ENCODE measurements at places on chromosomes 4 and X. TPM values are rescaled to one million over a fixed set of nuclear protein-coding genes. Genes with fewer than 3 reads are reported as not detected.

- DNase-seq = no peak
Measured at GRCh38 chr4:70712604-70713452, 8.9 kb upstream of the RUFY3 start.

- no peak for DNase-seq
Measured at GRCh38 chr4:76997532-76997931, 48.0 kb downstream of the SEPTIN11 start.

DNA sequence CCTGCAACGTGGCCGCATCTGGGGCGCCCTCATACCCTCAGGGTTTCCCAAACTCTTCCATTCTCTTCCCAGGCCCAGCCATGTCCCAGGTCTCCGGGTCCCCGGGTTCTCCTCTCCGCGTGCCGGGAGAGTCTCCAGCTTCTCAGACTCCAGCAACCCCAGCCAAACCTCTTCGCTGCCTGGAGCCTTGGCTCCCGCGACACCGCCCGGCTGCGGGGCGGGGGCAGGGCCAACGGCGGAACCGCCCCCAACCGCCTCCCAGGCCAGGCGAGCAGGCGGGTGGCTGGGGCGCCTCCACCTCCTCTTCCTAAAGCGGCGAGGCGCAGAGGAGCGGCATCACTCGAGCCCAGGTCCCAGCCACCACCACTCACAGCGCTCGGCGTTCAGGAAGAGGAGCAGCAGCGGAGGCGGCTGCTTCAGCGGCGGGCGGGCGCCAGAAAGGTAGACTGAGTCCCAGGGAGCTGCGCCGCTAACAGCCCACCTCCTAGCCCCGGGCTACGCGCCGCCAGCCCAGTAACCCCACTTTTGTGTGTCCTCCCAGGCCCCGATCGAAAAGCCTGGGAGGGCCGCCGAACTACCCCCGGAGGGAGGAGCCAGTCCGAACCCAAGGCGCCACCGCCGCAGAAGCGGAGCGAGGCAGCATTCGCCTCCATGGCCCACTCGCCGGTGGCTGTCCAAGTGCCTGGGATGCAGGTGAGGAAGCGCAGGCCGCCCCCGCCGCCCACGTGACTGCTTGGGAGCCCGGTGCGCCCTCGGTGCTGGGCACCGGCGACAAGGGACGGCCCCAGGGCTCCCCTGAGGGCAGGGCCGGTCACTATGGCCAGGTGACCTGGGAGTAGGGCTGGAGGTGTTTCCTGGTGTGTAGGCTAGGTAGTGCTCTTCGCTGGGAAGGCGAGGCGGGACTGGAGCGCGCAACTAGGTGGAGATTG is at the start of gene STK26:
Gene STK26 (plus strand): TSS at position 336 of the 929 bp plus-strand sequence. CDS start 316 bp downstream, at position 652.
- peak; percentile 96 for DNase-seq

DNA sequence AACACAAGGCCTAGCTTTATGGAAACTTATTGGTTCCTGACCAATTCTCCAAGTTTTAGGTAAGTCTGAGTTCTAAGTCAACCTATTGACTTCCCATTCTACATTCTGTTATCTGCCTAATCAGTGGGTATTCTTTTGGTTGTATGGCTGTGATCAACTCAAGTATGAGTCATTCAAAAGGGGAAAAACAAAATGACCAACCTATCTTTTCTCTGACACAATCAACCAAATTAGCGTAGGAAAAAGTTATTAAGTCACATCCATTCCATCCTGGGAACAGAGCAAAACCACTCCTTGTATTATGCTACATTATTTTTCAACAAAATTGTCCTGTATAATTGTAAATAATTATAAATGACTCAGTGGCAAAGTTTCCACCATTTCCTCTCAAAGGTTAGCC is 136.2 kb downstream of the SHROOM4 start:
- DNase-seq = no peak

Gene GNRHR
- not detected for total RNA-seq

Gene WDFY3
- total RNA-seq = 80.1 TPM

GRCh38 chrX:114924856-114925255 is 92.6 kb downstream of the IL13RA2 start:
- no peak for DNase-seq

- no peak for DNase-seq
Measured at GRCh38 chr4:184147858-184148737, 69.6 kb downstream of the ENPP6 start.

DNA sequence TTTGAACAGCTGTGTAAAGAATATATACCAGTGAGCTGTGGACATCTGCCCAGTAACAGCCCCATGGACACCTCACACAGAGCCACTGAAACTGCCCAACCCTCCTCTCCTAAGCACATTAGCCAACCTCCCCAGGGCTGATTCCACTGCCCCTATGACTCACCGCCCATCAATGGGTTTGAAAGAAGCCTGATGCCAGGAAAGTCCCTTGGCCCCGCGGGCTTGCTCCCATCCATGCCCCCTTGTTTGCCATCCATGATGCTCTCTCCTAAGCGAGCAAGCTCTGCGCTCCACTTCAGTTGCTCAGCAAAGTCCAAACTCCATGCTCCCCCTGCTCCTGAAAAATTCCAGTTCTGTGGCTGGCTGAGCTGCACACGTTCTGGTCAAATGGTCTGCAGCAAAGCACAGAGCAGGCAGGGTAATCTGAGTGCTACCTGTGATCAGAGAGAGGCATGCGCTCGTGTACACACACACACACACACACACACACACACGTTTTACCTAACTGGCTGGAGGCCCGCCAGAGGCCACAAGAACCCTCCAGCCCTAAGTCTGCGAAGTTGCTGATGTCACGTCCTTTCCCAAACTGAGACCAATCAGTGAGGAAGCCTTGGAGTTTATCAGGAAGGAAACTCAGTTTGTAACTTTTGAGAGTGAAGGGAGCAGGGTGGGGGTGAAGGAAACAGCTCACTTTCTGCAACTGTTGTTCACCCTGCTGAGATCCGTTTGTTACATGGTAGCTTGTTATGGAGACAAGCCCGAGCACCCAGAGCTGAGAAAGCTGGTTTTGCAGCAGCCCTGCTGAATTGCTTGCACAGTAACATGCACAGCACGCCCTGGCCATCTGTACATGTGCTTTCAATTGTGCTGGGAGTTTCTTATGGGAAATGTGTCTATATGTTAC is at the start of gene ASB9:
Gene ASB9 (minus strand): TSS at position 466 of the 904 bp plus-strand sequence. CDS start 209 bp downstream, at position 257.
- no peak for DNase-seq

Gene CSAG1
- not detected for total RNA-seq

DNA sequence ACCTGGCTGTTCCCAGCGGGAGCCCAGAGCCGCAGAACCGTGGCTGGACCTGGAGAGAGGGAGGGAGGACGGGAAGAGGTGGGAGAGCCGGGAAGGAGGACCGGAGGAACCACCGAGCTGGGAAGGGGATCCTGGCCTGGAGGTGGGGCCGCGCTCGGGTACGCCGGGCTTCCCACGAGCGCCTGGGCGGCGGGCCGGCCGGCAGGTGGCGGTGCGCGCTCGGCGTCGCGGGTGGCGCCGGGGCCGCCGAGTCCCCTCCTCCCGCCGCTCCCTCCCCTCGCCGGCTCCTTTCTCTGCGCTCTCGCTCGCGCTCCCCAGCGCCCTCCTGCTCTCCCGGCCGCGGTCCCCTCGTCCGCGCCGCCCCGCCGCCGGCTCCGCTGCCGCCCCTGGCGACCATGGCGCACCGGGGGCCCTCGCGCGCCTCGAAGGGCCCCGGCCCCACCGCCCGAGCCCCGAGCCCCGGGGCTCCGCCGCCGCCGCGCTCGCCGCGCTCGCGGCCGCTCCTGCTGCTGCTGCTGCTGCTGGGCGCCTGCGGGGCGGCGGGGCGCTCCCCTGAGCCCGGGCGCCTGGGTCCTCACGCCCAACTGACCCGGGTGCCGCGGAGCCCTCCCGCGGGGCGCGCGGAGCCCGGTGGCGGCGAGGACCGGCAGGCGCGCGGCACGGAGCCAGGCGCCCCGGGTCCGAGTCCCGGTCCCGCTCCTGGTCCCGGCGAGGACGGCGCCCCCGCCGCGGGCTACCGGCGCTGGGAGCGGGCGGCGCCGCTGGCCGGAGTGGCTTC is at the start of gene SORCS2:
Gene SORCS2 (plus strand): TSS at position 287 of the 778 bp plus-strand sequence.
- DNase-seq = no peak

Gene RBMXL3
- total RNA-seq = not detected

Gene ZNF157
- total RNA-seq = 0.15 TPM

DNA sequence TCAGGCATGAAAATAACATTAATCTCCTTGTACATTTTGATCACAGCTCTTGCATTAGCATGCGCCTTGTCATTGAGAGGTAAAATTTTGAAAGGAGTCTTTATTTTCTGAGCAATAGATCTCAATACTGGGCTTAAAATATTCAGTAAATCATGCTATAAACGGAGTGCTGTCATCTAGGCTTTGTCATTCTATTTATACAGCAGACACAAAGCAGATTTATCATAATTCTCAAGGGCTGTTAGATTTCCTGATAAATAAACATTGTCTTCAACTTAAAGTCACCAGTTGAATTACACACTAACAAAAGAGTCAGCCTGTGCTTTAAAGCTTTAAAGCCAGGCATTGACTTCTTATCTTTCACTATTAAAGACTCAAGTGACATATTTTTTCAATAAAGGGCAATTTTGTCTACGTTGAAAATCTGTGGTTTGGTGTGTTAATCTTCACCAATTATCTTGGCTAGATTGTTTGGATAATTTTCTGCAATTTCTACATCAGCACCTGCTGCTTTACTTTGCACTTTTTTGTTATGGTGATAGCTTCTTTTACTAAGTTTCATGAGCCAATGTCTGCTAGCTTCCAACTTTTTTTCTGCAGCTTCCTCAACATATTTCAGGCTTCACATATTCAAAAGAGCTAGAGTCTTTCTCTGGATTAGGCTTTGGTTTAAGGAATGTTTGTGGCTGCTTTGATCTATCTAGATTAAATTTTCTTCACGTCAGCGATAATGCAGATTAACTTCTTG is 27.9 kb upstream of the UGT2B4 start:
- no peak for DNase-seq

- no peak for DNase-seq
Measured at GRCh38 chr4:138647433-138647832, 368.1 kb upstream of the NOCT start.

DNA sequence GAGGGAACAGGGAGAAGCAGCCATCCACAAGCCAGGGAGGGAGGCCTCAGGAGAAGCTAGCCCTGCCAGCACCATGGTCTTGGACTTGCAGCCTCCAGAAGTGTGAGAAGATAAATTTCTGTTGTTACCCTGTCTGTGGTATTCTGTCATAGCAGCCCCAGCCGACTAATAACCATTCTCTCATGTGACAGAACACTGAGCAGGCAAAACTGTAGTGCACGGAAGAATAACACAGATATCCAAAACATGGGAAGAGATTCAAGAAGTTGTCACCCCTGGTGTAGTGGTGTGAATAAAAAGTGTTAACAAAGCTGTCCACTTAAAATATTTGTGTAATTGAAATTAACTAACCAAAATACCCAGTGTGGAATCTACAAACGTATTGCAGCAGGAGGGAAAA is 265.0 kb downstream of the ARHGAP10 start:
- DNase-seq = no peak

DNA sequence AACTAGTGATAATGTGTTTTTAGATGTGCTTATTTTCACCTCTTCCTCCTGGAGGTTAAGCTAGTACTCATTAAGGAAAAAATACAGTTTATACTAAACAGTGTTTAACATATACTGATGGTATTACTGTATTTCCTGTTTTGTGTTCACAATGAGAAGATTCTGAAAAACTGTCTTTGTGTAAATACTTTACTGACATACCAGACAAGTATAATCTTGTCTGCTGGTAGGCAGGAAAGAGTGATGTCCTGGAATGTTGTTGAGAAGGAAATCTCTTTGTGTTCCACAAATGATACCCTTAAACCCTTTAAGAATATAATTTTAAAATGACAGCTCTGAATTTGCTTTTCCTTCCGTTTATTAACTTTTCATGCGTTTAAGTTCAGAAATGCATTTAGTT is 205.5 kb upstream of the NUDT6 start:
- no peak for DNase-seq

DNA sequence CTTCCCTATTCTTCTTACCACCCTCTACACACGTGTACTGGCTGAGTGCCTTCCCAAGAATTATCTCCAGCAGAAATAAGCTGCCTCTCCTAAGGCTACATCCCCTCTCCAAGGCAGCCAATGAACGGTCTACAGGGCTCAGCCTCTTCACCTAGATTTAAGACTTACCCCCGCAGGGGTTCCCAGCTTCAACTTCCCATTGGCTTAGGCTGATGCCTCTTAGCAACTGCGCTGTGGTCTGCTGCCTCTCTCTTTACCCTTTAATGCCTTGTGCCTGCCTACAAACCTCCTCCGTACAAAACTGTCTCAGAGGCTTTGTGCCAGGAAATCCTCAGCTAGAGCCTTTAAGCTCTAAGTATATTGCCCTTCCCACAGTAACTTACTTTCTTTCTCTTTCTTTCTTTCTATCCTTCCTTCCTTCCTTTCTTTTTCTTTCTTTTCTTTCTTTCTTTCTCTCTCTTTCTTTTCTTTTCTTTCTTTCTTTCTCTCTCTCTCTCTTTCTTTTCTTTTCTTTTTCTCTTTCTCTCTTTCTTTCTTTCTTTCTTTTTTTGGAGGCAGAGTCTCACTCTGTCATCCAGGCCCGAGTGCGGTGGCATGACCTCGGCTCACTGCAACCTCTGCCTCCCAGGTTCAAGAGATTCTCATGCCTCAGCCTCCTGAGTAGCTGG is 15.1 kb upstream of the PIGA start:
- no peak for DNase-seq

Gene EDA
- 0.65 TPM for total RNA-seq

GRCh38 chr4:86481440-86481839 is 112.7 kb upstream of the PTPN13 start:
- no peak for DNase-seq

DNA sequence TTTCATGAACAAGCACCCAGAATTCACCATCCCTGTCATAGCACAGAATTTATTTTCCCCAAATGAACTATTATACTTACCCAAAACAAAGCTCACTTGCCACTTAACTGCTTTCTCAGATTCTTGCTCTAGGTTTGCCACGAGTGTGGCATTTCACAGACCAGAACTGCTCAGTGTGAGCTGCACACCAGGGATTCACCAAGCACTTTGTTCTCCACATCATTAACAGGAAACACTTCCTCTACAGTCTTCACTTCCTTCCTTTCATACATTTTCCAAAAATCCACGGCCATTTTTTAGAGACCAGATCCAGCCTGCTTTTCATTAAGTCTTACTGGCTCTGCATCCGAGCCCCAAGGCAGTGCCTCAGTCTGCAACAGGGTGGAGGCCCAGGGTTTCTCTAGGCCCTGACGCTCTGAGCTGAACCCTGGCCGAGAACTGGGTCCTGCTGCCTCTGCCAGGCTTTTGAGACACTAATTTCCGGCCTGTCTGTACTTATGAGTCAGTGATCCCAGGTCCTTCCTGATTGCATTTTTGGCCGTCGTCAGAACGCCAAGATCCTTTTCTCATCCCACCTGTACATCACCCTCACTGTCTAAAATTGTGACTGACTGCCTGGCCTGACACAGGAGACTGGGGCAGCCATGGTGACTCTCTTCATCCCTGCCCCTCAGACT is 67.6 kb upstream of the MTNR1A start:
- no peak for DNase-seq

GRCh38 chr4:58561170-58561569 is 1451.0 kb upstream of the IGFBP7 start:
- DNase-seq = no peak

GRCh38 chr4:76964769-76965168 is 15.2 kb downstream of the SEPTIN11 start:
- no peak for DNase-seq

DNA sequence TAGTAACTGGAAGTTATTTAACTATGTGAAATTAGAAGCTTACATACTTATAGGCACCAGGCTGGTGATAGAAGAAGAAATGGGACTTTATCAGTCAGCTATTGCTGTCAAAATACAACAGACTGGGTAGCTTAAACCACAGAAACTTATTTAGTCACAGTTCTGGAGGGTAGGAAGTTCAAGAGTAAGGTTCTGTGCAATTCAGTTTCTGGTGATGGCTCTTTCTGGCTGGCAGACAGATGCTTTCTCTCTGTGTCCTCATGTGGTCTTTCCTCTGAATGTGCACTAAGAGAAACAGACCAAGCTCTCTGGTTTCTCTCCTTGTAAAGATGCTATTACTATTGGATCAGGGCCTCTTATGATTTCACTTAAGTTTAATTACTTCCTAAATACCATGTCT is 92.1 kb upstream of the ANKRD50 start:
- no peak for DNase-seq

Gene GAB1
- 52.2 TPM for total RNA-seq

All from chondrocyte (in vitro differentiated cells).